ENCODE measurements at places on chromosomes 12 and 14. TPM values are rescaled to one million over a fixed set of nuclear protein-coding genes. Genes with fewer than 3 reads are reported as not detected.

GRCh38 chr14:66284346-66284745, 201.8 kb upstream of the CCDC196 start:
- no peak overlapping the region for H3K4me3 ChIP-seq
- no peak for DNase-seq
- H3K27me3 ChIP-seq, result no peaks in the 10 kb centered on the region
- H3K27ac ChIP-seq, result no peak overlapping the region
- no peaks in the 10 kb centered on the region for H3K4me1 ChIP-seq

The OVCH1 gene
- total RNA-seq, result 3.2 TPM

- peaks cover 17% of the 10 kb centered on the region for H3K27me3 ChIP-seq
- DNase-seq, result peak; percentile 57
- peaks cover 1% of the 10 kb centered on the region for H3K36me3 ChIP-seq
- peaks cover 31% of the 10 kb centered on the region for H3K4me1 ChIP-seq
Measured at GRCh38 chr14:24368562-24369252, 723 bp downstream of the NFATC4 start.

DNA sequence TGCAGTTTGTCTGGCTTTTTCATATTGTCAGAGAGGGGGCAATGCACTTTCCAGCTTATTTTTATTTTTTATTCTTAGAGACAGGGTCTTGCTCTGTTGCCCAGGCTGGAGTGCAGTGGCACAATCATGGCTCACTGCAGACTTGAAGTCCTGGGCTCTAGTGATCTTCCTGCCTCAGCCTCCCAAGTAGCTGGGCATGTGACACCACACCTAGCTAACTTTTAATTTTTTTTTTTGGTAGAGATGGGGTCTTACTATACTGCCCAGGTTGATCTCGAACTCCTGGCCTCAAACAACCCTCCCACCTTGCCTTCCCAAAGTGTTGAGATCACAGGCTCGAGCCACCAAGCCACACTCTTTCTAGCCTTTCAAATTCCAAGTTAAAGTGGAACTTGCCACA, 3.9 kb upstream of the A2ML1 start:
- DNase-seq, result no peak
- H3K4me1 ChIP-seq, result no peaks in the 10 kb centered on the region
- H3K27ac ChIP-seq, result no peak overlapping the region
- no peak overlapping the region for H3K4me3 ChIP-seq

DNA sequence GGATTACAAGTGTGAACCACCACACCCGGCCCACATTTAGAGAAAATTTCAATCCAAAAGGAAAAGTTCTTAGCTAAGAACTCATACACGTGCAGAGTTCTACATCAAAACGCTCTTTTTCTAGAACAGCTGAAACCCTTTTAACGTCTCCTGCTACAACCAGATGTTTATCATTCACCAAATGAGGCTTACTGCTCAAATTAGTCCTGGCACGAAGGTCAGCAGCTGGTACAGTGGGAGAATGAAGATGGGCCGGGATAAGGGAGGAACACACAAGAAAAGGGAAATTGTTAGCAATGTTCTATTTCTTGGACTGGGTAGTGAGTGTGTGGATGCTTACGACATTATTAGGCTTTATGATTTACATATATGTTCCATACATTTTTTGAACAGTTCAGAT, 37.2 kb downstream of the PRKAB1 start:
- no peak for DNase-seq
- H3K36me3 ChIP-seq, result peaks cover 5% of the 10 kb centered on the region
- H3K27ac ChIP-seq, result no peak overlapping the region
- H3K4me1 ChIP-seq, result no peaks in the 10 kb centered on the region
- H3K27me3 ChIP-seq, result no peaks in the 10 kb centered on the region

The ESRRB gene
- not detected for total RNA-seq

The OTOGL gene
- total RNA-seq, result 0.32 TPM

DNA sequence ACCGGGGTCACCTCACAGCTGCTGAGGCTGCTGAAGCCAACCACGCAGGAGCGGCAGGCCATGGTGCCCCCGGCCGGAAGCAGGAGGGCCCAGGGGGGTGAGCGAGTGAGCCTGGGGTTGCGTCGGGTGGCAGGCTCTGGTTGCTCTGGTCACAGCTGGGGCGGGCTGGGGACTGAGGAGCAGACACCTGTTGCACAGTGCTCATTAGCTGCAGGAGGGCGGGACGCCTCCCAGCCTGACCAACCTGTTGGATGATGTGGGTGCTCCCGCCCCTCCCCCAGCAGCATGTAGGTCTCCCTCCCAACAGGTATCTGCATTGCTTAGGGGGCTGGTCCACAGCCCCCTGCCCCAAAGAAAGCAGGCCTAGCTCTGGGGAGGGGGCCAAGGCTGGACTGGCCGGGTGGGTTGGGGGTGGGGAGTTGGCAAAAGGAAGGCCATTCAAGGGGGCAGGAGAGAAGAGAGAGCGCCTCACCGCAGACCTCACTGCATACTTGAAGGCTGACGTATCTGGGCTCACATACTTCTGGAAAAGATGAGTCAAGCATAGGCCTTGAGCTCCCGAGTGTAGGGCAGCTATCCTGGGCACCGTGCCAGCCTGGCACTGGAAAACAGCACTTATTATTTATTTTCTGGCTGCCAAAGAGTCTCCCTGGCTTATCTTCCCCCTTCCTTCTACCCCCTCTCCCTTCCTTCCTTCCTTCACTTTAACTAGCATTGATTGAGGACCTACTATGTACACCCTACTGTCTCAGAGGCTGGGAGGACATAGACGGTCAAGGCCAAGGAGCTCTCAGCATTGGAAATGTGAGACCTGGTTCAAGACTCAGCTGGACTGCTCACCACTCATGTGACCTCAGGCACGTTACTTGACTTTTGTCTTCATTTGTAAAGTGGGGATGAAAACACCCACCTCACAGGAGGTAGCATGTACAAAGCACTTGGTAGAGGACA, at the start of gene KRT80:
TSS of gene KRT80 (minus strand) at position 174 of the 951 bp plus-strand sequence. CDS start at position 62, 112 bp downstream.
- H3K27me3 ChIP-seq, result no peaks in the 10 kb centered on the region
- peak within 1 kb of the TSS; percentile 75 for H3K27ac ChIP-seq
- no peaks in the 10 kb centered on the region for H3K36me3 ChIP-seq
- DNase-seq, result peak; percentile 87
- H3K4me3 ChIP-seq, result no peak within 1 kb of the TSS

The SIRT4 gene
- 2.1 TPM for total RNA-seq

DNA sequence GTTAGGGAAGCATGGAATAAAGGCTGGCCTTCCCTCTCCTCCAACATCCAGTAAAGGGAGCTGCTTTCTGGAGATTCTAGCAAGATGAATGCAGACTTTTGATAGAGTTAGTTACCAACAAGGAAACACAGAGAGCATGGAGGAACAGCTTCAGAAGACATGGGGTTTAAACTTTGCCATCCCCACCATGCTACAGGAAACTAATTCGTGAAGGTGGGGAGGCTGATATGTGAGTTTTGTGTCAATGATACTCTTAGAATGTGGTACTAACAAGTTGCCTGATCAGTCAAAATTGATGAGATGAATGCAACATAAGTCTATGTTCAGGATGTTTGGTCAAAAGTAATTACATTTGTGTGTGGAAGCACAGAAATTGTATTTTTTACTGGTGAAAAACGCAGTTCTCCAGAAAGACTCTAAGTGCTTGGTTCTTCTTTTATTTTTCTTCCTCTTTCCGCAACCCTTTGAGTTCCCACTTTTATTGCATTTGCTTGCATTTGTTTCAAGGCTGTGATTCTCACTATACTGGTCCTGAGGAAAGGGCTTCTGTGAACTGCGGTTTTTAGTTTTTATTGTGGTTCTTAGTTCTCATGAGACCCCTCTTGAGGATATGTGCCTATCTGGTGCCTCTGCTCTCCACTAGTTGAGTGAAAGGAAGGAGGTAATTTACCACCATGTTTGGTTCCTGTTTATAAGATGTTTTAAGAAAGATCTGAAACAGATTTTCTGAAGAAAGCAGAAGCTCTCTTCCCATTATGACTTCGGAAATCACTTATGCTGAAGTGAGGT, at the start of gene CLEC4A:
TSS of gene CLEC4A (plus strand) at position 494 of the 789 bp plus-strand sequence. CDS start at position 756, 262 bp downstream.
- H3K36me3 ChIP-seq, result no peaks in the 10 kb centered on the region
- DNase-seq, result no peak
- H3K27me3 ChIP-seq, result no peaks in the 10 kb centered on the region
- no peaks in the 10 kb centered on the region for H3K4me1 ChIP-seq
- peak within 1 kb of the TSS; percentile 28 for H3K4me3 ChIP-seq
- H3K27ac ChIP-seq, result peak within 1 kb of the TSS; percentile 70

The RTL1 gene
- not detected for total RNA-seq

DNA sequence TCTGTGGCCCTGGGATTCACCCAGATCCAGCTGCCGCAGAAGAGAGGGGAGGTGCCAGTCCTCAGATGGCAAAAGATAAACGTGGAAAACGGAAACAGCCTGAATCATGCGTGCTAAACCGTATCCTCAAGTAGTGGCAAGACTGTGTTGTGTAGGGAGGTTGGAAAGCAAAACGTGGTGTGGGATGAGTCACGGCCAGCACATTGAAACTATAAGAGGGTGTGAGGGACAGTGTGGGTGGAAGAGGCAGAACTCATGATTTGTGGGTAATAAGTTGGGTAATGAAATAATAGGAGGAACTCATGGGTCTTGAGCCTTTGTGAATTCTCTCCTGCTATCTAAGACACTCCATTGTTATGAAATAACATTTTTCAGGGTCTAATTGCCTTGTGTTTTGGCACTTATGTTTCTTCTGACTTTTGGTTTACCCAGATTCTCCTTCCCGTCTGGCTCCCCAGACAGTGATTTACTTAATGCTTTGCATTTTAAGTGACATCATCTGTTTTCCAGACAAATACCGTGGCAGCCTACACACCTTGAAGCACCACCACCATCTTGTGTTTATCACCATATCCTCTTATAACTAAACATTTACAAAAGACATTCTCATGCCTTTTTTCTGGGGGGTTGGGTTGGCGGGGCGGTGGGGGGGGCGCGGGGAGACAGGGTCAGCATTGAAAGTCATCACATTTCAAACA, 62.3 kb upstream of the PTCSC3 start:
- H3K4me1 ChIP-seq, result no peaks in the 10 kb centered on the region
- DNase-seq, result peak; percentile 60

- no peaks in the 10 kb centered on the region for H3K4me1 ChIP-seq
- H3K27ac ChIP-seq, result no peak overlapping the region
- H3K4me3 ChIP-seq, result no peak overlapping the region
- H3K27me3 ChIP-seq, result no peaks in the 10 kb centered on the region
- no peaks in the 10 kb centered on the region for H3K36me3 ChIP-seq
- no peak for DNase-seq
Measured at GRCh38 chr12:100733817-100734593, 60.6 kb upstream of the ANO4 start.

Data from lower lobe of right lung (tissue), 2 donors.